ENCODE measurements at places on chromosomes 11 and 22.
A peak's percentile ranks its signal among the peaks of the same experiment; 100 is the strongest.

DNA sequence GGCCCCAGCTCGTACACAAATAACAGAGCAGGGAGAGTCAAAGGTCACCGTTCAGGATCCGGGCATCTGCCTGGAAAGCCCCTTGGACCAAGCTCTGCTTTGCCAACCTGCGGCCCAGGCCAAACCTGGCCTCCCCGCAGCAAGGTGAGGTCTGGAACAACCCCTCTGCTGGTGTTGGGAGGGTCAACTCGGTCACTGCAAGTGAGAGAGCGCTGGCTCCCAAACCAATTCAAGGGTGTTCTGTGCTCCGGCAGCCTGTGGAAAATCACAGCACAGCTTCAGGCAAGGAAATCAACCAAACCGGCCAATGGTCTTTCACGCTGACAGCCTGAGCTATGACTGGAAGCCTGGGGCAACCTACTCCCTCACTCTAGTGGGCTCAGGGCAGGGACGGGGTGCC lies 63.4 kb downstream of the MYH9 start:
- no peak for DNase-seq

DNA sequence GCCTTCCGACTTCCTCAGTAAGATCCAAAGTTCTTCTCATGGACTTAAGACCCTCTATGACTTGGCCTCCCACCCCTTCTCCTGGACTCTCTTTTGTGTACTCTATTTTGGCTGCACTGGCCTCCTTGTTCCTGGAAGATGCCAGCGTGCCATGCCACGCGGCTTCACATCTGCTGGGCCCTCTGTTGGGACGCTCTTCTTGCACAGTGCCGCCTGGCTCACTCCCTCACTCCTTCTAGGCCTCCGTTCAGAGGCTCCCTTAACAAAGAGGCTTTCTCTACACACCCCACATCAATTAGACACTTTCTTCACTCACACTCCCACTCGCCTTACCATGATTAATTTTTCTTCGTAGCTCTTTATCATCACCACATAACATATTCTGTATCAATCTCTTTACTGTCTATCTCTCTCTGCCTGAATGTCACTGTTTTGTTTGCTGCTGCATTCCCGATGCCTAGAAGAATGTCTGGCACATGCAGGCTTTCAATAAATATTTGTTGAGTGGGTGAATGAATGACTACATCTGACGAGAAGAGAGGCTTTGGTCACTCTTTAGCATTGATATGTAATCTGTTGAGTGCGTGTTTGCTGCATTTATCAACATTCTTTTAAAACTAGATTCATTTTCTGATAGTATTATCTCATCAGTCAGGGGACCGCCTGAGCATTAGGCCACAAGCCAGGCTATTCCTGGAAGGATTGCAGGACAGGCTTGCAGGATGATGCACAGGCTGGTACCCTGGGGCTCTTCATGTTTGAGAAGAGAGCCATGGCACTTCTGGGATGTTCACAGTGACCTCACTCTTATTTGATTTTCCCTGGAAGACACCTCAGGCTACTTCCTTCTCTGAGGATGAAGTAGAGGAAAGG lies 60.6 kb upstream of the AMPD3 start:
- no peak for DNase-seq

DNA sequence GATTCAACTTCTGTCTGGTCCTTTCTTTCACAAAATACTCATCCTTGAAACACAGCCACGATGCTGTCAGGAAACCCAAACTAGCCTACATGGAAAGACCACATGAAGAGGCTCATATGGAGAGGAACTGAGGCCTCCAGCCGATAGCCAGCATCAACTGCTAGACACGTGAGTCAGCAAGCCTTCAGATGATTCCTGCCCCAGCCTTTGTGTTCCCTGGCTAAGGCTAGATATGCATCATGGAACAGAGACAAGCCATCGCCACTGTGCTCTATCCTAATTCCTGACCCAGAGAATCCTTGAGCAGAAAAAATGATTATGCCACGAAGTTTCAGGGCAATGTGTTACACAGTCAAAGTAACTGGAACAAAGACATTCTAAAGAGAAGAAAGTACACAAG lies 75.5 kb downstream of the ENTHD1 start:
- DNase-seq: no peak

DNA sequence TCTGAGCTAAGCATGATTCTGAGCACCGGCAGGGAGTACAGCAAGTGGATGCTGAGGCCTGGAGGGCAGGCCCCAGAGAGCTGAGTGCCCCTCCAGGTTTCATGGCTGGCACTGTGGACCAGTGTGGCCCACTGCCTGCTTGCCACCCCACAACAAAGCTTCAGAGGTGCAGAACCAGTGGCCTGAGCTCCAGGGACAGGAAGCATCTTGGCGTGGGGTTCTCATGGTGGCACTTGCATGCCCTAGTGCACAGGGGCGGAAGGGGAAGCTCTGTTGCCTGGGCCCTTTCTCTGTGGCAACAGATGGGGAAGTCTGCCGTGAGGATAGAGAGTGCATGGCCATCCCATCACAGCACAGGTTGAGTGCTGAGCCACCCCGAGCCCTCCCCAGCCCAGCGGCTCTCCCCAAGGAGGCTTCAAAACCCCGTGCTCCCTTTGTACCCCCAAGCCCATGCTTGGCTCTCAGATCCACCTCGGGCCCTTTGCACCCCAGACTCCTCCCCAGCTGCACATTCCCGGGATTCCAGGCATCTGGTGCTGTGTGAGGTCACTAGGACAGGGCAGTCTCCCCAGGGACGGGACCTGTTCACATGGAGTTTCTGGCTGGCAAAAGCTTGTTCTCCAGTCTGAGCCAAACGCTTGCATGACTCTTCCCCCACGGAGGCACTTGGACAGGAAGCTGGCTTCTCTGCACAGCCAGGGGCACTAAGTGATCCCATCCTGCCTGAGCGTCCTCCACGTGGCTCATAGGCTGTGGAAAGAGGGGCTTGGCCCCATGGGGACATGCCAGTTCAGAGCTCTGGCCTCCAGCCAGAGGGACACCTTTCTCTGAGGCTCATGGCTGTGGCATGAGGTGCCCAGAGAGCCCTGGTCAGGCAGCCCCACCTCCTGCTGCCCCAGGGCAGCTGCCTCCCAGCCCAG lies 4.2 kb downstream of the SLC25A1 start:
- DNase-seq: no peak

DNA sequence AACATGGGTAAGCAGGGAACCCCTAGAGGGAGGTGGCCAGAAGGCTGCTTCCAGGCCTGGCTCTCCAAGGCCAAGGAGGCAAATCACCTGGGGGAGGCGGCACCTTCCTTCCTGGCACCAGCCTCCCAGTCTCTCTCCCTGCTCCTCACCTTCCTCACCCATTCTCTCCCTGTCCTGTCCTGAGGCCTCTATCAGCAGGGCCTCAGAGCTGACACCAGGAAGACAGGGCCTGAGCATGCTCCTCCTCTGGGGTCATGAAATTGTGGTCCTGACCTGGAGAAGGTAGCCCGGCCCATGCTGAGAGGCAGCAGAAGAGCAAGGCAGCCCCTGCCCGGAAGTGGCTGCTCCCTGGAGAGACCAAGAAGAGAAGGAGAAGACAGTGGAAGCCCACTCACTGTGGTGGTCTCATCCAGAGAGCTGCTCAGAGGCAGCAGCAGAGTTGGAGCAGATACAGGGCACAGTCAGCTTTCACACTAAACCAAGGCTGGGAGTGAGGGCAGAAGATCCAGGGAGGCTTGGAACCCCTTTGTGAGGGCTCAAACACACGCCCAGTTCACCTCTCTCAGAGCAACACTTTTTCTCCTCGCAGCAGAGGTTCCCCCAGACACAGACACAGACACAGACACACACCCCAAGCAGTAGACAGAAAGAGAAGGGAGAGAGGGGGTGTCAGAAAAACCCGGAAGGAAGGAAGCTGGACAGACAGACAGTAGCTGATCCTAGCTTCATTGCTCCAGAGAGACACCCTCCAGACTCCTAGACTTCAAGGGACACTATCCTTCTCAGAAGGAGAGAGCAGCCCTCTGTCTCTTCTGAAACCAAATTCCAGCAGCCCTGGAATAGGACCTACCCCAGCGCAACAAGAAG lies 1.8 kb downstream of the BCL9L start:
- peak; percentile 70 for DNase-seq

- no peak for DNase-seq
Measured at GRCh38 chr11:116285026-116285425, 487.8 kb downstream of the BUD13 start.

DNA sequence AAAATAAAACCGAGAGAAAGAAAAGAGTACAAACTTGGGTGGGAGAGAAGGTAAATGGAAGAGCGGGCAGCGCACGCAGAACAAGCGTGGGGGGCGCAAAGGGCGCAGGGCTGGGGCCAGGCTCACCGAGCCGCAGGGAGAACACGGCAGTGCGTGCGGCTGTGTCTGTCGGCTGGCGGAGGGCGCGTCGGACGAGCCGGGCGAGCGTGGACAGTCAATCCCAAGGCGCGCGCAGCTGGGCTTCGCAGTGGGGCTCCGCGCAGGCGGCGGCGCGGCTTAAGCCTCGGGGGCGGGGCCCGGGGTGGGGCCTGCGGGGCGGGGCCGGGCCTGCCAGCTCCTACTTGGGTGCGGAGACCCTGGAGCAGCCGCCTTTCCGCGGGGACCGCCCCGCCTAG lies at the start of gene UCP2:
Gene UCP2 (minus strand): TSS at position 249 of the 395 bp plus-strand sequence. CDS start 4,465 bp downstream, outside the sequence.
- DNase-seq: peak; percentile 89

- DNase-seq: no peak
Measured at GRCh38 chr22:23844739-23845202, 6.0 kb upstream of the DERL3 start.

GRCh38 chr22:28792491-28793383 lies 7.6 kb downstream of the XBP1 start:
- peak; percentile 26 for DNase-seq

GRCh38 chr22:19800761-19801244 lies 40.2 kb downstream of the TBX1 start:
- no peak for DNase-seq

DNA sequence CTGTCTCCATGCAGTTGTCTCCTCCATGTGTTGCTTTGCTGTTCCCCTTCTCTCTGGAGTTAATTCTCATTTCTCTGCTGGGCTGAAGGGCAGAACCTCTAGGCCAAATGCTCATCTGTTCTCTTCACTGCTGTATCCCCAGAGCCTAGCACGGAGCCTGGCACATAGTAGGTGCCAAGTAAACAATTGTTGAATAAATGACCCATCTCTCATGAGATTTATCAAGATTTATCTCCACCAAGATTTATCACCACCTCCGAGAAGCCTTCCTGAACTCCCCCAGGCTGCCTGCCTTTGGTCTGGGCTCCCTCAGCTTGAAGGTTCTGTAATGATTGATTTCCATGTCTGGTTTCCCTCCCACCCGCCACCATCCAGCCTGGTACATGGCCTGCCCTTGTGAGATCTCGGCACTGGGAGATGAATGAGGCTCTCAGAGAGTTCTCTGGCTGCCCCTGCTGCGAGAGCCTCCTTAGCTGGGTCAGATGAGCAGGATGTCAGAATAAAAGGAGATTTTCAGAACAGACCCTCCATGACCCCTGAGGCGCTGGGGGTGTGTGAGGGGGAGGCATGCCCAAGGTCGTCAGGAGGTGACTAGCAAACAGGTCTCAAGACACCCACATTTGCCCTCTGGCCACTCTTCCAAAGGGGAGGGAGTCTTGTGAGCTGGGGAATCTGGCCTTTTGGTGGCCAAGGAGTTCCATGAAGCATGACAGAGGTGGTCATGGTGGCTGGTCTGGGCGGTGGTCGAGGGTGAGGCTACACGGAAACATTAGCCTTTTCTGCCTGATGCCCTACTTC lies 2.4 kb upstream of the GDPD5 start:
- no peak for DNase-seq

- DNase-seq: no peak
Measured at GRCh38 chr11:115674176-115674936, 170.1 kb upstream of the CADM1 start.

DNA sequence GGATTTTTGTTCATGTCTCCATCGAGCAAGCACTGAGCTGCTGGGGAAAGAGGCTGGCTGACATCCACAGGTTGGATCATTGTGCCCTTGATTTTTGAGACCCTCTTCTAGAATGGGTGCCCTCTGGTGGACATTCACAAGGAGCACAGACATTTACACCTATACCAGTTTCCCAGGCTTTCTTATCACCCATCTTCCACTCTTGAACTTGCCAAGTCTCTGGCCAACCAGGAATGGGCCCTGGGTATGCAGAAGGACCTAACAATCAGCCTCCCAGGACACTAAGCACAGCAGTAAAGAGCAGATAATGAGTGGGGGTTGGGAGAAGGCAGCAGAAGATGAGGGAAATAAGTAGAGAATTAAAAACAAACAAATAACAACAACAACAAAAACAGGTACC lies 5.7 kb upstream of the INTS4 start:
- DNase-seq: peak; percentile 47

GRCh38 chr11:19345519-19345847 lies 104.7 kb upstream of the E2F8 start:
- DNase-seq: no peak

GRCh38 chr11:64360448-64360921 lies 1.5 kb downstream of the RPS6KA4 start:
- DNase-seq: no peak

DNA sequence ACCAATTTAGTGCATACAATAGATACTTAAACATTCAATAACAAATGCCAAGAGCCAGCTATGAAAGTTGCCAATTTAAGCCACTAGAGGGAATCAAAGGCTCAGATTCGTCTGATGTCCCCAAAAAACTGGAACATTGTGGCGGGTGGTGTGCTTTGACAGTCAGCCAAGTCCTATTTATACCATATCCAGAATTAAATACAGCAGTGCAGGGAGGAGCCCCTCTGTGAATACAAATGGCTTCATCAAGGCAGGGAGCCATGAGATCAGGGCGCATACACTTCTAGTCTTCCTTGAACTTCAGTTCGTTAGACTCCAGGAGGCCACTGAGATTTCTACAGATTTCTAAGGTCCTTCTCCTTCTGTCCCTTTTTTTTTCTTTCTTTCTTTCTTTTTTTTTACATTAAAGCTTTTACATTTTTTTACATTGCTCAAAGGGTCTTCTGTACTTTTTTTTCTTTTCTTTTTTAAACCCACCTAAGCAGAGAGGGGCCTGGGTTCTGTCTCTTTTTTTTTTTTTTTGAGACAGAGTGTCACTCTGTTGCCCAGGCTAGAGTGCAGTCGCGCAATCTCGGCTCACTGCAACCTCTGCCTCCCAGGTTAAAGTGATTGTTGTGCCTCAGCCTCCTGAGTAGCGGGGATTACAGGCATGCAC lies 41.5 kb upstream of the HSPA8 start:
- DNase-seq: peak; percentile 52

DNA sequence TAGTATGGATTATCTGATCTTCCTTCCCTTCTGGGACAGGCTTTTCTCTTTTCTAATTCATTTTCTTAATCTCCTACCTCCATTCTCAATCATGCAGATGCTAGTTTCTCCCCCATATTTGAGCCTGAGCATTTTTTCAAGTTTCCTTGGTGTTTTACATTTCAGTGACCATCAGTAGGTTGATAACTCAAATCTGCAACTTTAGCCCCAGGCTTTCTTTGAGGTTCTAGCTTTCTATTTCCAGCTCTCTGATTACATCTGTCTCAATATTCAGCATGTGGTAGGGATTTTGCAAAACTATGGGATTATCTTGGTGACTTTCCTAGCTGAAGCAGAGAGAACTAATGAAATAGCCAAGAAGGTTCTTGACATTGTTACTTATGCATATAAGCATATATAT lies 67.8 kb downstream of the ARHGEF12 start:
- no peak for DNase-seq

Data from CD4-positive, alpha-beta T cell treated with Interleukin-6 for 4 hours (primary cell).